ENCODE measurements at places on chromosomes 2 and 18.

DNA sequence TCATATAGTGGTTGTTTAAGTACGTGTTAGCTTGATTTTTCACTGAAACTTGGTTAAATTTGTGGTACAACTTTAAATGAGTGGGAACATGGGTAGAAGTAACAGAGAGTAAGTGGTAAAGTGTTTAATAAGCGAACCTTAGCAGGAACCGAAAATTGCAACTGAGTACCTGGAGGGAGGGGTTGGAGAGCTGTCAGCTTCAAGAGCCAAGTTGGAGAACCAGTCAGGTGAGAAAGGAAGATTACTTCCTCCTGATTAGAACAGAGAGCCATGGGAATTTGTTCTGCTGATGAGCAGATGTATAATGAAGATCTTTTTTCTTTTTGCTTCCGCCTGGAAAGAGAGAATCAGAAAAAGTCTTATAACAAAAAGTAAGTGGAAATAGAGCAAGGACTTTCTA, 158.4 kb upstream of the CDH7 start:
- DNase-seq: no peak

- no peak for DNase-seq
Observed at GRCh38 chr2:219290381-219291171, 11.4 kb downstream of the DNAJB2 start.

DNA sequence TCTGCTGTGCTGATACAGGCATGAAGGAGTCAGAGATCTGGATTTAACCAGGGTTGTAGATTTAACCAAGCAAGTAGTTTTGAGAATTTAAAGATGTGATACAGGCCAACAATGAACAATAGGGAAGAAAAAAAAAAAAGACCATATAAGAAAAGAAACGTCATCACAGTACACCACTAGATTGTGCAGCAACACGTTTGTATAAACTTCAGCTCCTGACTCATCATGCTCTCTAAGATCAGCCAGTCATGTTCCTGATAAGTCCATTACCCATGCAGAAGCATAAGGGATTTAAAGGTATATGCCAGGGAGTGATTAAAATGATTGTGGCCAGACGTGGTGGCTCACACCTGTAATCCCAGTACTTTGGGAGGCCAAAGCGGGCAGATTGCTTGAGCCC, 22.3 kb upstream of the ERICH2 start:
- DNase-seq: no peak

- no peak for DNase-seq
Observed at GRCh38 chr2:134564549-134564948, 154.3 kb downstream of the TMEM163 start.

DNA sequence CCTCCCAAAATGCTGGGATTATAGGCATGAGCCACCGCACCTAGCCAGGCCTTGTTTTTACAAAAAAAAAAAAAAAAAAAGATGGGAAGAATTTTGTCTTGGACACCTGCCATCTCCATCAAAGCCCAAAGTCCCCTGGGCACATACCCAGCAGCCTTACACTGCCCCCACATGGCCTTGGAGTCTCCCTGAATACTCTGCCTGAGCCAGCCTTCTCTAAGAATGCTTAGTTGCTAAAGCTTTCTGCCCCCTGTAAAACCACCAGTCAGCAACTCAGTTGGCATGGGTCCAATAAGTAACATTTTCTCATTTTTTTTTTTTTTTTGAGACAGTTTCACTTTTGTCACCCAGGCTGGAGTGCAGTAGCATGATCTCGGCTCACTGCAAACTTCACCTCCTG, 40.6 kb downstream of the SPC25 start:
- no peak for DNase-seq

GRCh38 chr2:50651676-50652075, 380.3 kb downstream of the NRXN1 start:
- DNase-seq: no peak

- DNase-seq: peak; percentile 59
Observed at GRCh38 chr2:43224131-43224570, 2.3 kb downstream of the ZFP36L2 start.

DNA sequence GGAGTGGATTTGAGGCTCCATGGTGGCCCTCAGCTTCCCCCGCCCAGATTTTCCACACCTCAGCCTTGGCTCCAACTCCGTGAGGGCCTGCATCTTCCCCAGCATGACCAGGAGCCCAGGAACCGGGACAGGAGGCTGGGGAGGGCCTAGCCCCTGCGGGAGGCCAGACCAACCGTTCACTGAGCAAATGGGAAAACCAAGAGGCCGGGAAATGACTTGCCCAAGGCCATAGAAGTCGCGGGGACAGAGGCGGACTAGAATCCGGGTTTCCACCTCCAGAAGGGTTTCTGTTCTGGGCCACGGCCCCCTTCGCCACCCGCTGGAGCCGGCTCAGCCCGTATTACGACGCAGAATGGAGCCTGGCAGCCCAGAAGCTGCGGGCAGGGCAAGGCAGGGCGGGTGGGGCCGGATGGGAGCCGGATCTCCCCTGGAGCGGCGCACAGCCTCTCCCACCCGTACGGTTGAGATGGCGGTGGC, 7.9 kb upstream of the CRYBA2 start:
- no peak for DNase-seq

DNA sequence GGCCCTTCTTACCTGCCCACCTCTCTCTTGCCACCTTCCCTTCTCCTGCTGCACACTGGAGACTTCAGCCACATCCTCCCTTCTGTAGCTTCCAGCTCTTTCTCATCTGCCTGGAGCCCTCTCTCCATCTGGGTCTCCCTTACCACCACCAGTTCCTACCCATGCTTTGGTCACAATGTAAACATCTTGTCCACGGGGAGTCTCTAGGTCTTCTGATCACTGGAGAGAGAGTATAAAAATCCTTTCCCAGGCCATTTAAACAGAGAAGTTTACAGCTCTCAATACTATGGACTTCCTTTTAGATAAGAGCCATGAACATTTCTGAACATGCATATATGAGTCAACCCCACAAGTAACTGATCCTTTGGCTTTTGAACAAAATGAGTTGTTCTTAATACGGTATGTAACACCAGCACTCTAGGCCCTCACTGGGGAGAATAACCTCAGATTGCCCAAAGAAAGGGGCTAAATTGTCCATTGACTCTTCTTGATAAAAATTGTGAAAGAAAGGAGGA, 5.8 kb downstream of the ARHGAP25 start:
- DNase-seq: no peak

GRCh38 chr2:111140815-111141214, 20.1 kb downstream of the BCL2L11 start:
- DNase-seq: no peak

GRCh38 chr2:2472881-2473280, 141.8 kb upstream of the MYT1L start:
- no peak for DNase-seq

DNA sequence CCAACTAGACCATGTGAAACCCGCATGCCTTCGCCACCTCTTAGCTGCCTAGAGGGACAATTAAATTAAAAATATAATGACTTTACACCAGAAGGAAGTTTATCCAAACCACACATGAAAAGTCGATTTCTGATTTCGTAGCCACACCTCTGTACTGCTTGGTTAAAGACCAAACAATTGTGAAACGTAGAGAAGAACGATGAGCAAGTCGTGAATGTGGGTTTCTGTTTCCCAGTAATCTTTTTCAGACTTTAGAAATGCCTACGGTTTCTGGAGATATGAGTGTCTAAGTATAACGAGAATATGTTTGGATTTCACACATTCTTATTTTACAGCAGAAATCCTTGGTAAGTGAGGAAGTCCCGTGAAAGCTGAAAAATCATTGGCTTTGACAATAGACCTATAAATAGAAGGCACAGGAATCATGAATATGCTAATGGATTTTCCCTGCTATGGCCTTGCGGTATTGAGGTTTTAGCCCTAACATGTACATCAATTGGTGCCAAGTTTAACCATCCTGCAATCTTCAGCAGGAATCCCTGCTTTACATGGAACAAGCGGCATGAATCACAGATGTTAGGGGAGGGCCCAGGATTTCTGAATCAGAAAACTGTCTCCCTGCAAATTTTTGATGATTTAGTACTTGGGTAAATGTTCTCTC, 105.6 kb downstream of the TTC32 start:
- DNase-seq: no peak

DNA sequence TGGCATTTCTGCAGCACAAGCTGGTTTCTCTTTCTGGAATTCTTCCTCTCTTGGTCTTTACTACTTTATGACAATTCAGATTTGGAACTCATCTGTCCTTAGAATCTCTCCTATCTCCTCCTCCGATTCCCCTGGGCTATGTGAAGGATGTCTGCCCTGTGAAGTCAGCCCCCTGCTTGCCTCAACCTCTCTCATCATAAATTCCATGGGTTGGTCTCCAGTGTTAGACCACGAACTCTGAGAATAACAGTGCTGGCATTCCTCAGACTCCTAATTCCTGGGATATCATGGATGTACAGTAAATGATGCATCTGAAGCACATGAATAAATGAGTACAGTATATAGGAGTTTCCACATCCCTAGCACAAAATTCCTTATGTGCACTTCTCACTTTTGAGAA, 21.0 kb upstream of the CYRIA start:
- no peak for DNase-seq

GRCh38 chr2:85652056-85652455, 15.9 kb downstream of the SFTPB start:
- DNase-seq: no peak

GRCh38 chr2:225354281-225354774, 45.2 kb upstream of the NYAP2 start:
- no peak for DNase-seq

DNA sequence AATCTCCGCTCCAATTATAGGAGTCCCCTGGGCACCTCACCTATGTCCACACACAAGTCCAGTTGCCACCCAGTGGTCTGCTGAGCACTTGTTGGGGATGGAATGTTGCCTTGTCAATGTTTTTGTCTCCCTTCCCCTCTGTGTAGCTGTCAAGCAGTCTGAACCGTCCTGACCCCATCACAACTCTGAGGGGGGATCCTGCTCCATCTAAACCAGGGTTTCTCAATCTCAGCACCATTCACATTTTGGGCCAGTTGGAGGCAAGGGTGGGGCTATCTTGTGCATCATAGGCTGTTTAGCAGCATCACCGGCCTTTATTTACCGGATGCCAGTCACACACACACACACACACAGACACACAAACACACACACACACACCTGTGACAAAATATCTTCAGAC, 53.0 kb downstream of the CYP26B1 start:
- no peak for DNase-seq
